Effector memory CD4-positive, alpha-beta T cell (primary cell): ENCODE measurements at places on chromosomes 4 and X.

DNA sequence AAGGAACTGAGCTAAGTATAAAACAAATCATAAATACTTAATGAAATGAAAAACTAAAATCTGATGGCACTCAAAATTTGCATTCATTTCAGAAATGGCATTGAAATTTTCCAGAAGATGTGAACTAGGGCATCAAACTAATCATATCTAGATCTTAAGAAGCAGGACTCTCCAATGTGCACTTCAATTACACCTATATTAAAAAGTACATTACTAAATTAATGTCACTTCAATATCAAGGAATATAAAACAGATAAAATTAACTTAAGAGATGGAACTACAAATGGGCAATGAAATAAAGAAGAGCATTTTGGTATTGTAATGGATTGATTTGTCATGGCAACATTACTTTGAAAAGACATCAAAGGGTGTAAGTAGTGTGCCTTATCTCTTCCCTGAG, 20.3 kb downstream of the NPY2R start:
- H3K27ac ChIP-seq = no peak overlapping the region
- no peak for DNase-seq
- H3K36me3 ChIP-seq = no peaks in the 10 kb centered on the region
- no peak overlapping the region for H3K4me3 ChIP-seq

GRCh38 chrX:48854898-48855297, 19.5 kb upstream of the PCSK1N start:
- no peak overlapping the region for H3K4me3 ChIP-seq
- H3K27me3 ChIP-seq = no peaks in the 10 kb centered on the region
- no peaks in the 10 kb centered on the region for H3K36me3 ChIP-seq
- DNase-seq = no peak

- no peaks in the 10 kb centered on the region for H3K27me3 ChIP-seq
- H3K36me3 ChIP-seq = no peaks in the 10 kb centered on the region
- H3K4me3 ChIP-seq = no peak overlapping the region
- no peak overlapping the region for H3K27ac ChIP-seq
- H3K4me1 ChIP-seq = no peaks in the 10 kb centered on the region
- no peak for DNase-seq
Measured at GRCh38 chrX:39063037-39063436, 261.8 kb downstream of the MID1IP1 start.

DNA sequence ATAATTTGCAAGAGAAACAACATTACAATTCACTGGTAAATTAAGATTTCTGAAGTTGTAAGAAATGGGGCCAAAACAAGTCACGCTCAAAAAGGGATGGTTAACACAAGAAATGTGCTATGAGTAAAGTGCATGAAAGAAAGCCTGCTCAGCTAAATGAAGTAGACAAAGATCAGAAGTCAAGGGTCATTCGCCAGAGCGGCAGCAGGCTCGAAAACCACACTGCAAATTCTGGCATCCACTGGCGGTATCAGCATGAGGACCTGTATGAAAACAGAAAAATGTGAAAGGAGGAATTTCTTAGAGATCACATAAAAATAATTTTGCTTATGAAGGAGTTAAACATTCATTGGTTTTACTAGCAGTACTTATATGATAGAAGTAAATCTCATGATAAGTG, 49.6 kb downstream of the FBXL5 start:
- no peaks in the 10 kb centered on the region for H3K4me1 ChIP-seq
- no peak overlapping the region for H3K27ac ChIP-seq
- H3K4me3 ChIP-seq = no peak overlapping the region
- H3K36me3 ChIP-seq = peaks cover 3% of the 10 kb centered on the region

- no peaks in the 10 kb centered on the region for H3K27me3 ChIP-seq
- no peak for DNase-seq
- H3K27ac ChIP-seq = no peak overlapping the region
Measured at GRCh38 chr4:53886090-53886489, 178.3 kb downstream of the CHIC2 start.
